GF-D8 (cell line): ENCODE measurements at places on chromosomes 1 and 21.

DNA sequence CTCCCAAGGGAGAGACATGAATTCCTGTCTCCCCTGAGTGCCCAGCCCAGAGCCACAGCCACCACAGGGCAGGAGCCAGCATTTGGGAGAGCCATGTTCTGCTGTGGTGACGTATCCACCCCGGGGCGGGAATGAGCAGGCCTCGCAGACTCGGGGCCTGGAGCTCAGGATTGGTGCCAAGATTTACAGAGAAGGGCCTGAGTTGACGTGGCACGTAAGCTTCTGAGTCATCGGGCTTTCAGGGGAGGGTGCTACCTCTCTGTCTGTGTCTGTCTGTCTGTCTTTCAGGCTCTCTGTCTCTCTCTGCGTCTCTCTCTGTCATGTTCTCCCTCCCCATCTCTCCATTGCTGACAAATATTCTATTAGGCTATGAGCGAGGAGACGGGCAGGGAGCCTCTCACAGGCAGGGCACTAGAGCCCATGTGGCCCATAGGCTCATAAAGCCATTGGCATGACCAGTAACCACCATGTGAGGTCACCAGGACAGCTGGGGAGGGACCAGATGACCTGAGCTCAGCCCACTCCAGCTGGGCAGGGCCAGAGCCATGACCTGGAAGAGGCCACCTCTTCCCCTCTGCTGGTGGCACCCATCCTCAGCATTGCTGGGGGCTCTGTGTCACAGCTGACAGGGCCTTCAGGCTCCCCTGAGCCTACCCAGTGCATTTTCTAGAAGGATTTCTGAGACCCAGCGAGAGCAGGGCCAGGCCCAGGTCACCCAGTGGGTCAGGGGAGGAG is 300.0 kb upstream of the VAMP3 start:
- no peak for DNase-seq

DNA sequence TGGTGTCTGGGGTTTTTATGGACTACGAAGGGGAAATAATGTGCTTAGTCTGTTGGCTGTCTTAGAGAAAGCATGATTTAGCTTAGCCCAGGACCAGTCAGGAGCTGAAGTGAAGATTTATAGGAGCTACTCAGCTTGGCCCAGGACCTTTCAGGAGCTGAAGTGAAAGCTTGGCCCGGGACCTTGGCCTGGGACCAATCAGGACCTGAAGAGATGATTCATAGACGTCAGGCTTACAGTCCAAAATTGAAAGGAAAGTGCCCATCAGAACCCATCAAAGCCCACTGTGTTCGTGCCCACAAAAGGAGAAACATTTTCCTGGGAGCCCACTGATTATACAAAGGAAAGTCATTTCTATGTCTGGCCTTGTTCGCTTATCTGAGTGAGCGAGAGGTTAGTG is 35.6 kb downstream of the MSTO1 start:
- no peak for DNase-seq

- DNase-seq = no peak
Observed at GRCh38 chr1:39691383-39692151, at the start of gene HPCAL4. Gene HPCAL4, minus strand, starts transcription at chr1:39691433. Its CDS starts 6,830 bp downstream, at chr1:39684603.

DNA sequence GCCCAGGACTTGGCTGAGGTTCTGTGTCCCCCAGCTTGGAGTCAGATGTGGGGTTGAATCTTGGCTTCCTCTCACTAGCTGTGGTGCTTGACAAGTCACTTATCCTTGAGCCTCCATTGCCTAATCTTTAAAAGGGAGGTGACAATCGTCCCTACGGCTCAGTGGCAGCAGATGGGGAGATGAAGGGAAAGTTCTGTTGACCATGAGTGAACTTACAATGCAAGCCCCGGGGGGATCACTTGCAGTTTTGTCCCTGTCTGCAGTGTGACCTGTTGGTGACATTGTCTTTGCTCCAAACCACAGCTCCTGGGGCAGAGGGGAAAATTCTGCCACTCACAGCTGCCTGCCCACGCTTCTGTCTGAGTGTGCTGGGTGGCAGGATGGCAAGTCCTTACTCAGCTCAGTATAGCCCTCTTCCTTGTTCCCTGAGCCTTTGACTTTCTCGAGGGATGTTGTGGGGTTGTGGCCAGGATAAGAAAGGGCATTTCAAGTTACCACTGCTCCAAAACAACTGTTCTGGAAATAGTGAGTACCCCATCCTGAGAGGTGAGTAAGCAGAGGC is 1.7 kb downstream of the PCSK9 start:
- no peak for DNase-seq

DNA sequence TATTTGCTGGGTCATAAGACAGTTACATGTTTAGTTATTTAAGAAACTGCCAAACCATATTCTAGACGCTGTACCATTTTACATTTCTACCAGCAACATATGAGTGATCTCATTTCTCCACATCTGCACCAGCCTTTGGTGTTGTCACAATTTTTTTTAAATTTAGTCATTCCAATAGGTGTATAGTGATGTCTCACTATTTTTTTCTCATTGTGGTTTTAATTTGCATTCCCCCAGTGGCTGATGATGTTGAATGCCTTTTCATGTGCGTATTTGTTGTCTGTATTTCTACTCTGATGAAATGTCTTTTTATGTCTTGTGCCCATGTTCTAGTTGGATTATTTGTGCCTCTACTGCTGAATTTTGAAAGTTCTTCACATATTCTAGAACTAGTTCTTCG is 38.4 kb downstream of the NFASC start:
- DNase-seq = no peak

DNA sequence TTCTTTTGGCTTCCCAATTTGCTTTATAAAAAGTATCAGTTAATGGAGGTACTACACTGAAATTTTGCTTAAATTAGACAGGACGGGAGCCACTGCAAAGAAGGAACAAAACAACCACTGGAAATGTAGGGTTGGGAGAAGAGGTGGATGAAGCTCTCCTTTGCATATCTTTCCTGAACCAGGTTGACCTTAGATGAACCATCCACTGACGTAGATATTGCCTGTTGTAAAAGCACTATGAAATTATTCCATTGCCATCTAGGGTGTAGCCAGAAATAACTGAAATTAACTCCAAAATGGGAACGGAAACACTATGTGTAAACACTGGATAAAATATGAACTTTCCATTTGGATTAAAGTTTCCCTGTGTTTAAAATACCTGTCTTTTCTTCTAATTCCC is 1.2 kb upstream of the ABL2 start:
- DNase-seq = no peak

DNA sequence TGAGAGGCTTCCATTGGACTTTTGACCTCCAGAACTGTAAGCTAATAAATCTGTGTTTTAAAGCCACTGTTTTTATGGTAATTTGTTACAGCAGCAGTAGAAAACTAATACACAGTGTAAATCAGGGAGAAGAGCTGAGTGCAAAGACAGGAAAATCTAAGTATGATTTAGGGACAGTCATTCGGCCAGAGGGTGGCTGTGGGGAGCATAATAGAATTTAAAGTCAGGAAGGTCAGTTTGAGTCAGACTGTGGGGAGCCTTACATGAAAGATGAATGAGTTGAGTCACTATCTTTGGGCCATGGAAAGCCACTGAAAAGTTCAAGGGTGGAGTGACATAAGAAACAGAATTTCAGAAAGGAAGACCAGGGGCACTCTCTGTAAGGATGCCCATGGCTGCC is 52.4 kb upstream of the SSX2IP start:
- no peak for DNase-seq

DNA sequence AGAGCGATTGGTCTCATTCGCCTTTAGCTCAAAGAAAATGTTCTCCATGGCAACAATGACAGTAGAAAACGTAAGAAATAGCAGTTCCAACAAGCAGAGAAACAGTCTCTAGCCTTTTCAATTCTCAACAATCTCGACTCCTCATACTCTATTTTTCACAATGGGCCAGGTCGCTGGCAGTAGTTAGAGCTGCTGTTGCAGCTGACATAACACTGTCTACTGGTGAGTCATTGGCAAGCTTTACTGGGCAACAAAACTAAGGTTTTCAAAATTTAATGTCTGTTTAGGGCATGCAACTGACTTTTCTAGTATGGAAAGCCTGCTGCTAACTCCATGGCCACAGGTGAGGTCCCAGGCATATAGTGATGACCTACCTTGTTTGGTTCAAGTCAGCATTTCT is 221.1 kb upstream of the KAZN start:
- no peak for DNase-seq

DNA sequence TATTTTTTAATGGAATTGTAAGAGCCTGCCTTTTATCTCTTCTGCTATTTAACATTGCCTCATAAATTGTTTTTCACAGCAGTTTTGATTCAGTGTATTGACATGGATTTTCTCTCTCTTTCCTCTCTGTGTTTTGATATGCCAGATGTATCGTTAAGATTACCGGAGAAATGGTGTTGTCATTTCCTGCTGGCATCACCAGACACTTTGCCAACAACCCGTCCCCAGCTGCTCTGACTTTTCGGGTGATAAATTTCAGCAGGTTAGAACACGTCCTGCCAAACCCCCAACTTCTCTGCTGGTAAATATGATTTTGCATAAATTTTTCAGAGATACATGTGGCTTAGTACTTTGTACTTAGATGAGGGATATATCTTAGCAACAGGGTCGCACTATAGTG is 23.1 kb upstream of the DYNLT5 start:
- peak; percentile 65 for DNase-seq

DNA sequence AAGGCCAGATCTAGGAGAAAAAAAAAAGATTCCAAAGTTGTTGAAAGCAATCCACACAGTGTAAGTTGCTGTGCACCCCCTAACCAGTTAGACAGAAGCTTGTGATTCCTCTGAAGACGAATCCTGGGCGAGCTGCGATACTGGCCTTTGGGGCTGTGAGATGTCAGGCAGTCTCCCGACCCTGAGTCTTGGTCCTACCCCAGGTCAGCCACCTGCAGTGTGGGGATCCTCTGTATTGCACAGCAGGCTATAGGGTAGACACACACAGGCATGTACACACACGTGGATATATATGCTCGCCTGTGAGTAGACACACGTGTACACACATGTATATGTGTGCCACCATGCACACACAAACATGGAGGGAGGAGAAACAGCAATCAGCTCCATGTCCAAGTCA is 12.9 kb downstream of the ACTRT2 start:
- no peak for DNase-seq

- no peak for DNase-seq
Observed at GRCh38 chr1:96520579-96520947, 201.0 kb upstream of the PTBP2 start.

GRCh38 chr1:160097911-160098851 is at the start of gene IGSF8:
Gene IGSF8, minus strand, starts transcription at chr1:160098619. Its CDS starts 147 bp downstream, at chr1:160098472.
- DNase-seq = no peak

- DNase-seq = no peak
Observed at GRCh38 chr1:81805537-81806431, 5.0 kb downstream of the ADGRL2 start.

DNA sequence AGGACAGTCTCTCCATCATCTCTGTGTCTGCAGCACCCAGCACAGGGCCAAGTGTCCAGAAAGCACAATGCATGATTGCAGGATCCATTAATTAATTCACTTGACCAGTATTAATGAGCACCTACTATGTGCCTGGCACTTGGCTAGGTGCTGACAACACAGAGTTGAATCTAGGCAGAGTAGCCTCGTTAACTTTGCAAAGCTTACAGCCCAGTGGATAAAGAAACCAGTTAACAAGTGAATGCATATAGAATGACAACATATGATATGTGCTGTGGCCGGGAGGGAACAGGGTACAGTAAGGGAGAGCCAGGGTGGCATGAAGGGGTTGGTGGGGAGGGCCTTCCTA is 10.9 kb downstream of the SLC1A7 start:
- no peak for DNase-seq

DNA sequence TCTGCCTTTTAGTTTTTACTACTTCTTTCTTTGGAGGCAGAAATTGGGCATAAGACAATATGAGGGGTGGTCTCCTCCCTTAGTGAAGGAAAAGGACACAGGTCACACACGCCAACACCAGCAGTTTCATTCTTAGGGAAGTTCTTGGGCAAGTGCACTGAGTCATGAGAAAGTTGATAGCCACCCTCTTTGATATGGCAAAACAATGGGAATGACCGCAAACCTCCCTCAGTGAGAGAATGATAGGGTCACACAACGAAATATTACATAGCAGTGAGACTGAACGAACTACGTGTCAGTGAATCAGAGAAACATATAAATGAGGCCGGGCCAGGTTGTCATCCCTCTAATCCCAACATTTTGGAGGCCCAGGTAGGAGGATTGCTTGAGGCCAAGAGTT is 20.0 kb downstream of the IL6R start:
- DNase-seq = no peak

- peak; percentile 48 for DNase-seq
Observed at GRCh38 chr1:150186789-150187559, 37.3 kb downstream of the PLEKHO1 start.

DNA sequence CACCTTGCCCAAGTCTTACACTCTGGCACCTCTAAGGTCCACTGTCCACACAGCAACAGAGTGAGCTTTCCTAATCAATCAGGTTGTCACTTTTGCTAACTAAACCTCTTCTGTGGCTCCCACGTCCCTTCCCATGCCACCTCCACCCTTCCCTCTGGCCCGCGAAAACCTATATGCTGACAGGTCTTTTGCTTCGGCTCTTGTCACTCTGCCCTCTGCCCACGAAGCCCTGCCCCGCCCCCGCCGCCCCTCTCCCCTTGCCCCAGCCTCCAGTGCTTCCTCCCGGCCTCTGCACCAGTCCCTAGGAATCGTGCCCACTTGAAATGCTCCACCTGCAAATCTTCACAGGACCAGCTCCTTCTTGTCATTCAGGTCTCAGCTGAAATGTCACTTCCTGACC is 8.1 kb downstream of the TP53BP2 start:
- DNase-seq = no peak

DNA sequence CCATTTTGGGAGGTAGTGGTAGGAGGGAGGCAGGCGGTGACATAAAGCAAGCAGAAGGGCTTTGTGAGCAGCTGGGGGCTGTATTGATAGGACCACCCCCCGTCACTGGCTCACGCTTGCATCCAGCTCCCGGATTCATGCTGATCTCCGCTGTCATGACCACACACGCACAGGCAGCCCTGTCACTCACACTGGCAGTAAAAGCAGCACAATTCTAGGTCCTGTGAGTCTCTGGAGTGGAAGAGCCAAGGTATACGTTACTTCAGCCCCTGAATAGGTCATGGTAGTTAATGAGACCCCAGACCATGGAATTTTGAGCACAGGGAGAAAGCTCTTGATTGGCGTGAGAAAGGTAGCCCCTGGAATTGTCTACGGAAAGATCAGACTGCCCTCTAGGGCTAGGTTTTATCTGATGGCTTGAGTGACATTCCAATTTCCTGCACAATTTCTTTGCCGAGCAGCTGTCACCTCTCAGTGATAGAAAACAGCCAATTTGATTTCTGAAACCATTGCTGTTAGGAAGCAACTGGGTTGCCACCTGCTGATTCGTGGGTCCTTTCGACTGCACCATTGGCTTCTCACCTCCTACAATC is 5.4 kb downstream of the OR2B11 start:
- DNase-seq = no peak

GRCh38 chr1:16117369-16117768 is 38.5 kb downstream of the EPHA2 start:
- DNase-seq = no peak

DNA sequence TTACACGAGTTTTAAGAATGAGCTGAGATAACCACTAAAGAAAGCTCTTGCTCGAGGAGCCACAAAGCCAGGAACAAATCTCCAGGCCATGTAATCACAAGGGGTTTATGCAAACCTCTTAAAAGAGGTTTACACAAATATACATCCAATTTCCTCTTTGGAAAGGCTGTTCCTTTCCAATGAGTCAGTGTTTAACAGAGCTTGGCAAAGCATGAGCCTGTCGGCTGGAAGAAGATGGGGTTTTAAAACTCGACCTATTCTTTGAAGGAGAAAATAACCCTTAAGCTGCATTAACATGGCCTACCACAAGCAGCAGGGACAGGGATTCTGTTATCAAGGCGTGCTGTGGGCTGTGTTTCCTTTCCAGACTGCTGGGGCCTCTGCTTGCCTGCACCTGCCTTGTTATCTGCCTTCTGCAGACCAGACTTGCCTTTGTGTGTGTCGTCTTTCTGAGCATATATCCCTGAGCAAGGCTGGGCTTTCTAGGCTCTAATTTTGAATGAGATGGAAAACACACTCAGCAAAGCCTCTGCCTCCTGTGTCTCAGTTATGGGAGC is 40.6 kb upstream of the CYP2J2 start:
- DNase-seq = no peak
